ENCODE measurements at places on chromosomes 4 and X.

DNA sequence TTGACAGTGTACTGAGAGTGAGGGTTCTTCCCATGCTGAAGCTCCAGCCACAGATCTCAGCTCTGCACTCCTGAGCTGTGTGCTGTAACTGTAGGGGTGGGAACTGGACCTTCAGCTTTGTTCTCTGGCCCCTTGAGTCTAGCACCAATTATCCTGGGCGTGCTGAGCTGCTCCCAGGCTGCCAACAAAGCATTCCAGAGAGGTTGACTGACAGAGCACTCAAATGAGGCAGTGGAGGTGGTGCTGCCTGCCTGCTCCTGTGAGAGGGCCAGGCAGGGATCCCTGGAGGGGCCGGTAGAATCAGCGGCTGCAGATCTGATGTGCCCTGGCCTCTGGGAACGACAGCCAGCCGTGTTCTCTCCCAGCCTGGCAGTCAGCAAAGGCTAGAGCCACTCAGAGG, 375.7 kb upstream of the AADAT start:
- no peak for DNase-seq

- peak; percentile 40 for DNase-seq
Observed at GRCh38 chr4:164224871-164225270, 529.1 kb upstream of the SMIM31 start.

- DNase-seq, result peak; percentile 17
Observed at GRCh38 chr4:128574706-128575105, 234.8 kb upstream of the JADE1 start.

DNA sequence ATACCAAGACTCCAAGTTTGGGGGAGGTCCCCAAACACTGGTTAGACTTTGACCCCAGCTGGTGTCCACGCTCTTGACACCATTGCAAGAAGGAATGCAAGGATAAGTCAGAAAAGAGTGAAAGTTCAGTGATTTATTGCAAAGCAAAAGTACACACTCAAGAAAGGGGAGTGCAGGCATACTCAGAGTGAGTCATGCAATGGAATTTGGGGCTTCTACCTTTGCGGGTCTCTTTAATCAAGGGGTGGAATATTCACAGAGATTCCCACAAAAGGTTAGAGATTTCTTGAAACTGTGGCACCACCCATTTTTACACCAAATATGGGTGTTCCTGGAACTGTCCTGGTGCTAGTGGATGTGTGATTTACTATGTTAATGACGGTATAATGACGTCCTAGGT, 5.2 kb upstream of the SMIM10L2A start:
- no peak for DNase-seq

- no peak for DNase-seq
Observed at GRCh38 chr4:68390205-68390935, 40.5 kb upstream of the YTHDC1 start.

DNA sequence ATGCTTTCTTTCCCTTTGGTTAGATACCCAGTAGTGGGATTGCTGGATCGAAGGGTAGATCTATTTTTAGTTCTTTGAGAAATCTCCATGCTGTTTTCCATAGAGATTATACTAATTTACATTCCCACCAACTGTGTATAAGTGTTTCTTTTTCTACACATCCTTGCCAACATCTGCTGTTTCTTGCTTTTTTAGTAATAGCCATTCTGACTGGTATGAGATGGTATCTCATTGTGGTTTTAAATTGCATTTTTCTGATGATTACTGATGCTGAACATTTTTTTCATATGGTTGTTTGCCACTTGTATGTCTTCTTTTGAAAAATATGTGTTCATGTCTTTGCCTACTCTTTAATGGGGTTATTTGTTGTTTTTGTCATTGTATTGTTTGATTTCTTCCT, 6.6 kb upstream of the AGA start:
- no peak for DNase-seq

DNA sequence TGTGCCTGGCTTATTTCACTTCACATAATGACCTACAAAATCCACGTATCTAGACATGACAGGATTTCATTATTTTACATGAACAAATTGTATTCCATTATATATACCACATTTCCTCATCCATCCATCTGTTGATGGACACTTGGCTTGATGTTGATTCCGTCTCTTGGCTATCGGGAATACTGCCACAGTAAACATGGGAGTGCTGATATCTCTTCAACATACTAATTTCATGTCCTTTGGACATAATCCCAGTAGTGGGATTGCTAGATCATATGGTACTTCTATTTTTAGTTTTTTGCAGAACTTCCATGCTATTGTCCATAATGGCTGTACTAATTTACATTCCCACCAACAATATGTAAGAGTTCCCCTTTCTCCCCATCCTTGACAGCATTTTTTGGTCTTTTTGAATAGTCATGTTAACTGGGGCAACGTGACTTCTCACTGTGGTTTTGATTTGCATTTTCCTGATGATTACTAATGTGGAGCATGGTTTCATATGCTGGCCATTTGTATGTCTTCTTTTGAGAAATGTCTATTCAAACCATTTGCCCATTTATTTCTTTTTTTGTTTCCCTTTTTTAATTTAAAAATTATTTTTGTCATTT, 68.9 kb downstream of the HTRA3 start:
- DNase-seq, result no peak

- no peak for DNase-seq
Observed at GRCh38 chrX:151184705-151185104, 8.3 kb downstream of the GPR50 start.

GRCh38 chr4:85703096-85703495, 228.1 kb downstream of the ARHGAP24 start:
- DNase-seq, result no peak

GRCh38 chrX:1442724-1443367, 9.9 kb downstream of the ASMTL start:
- no peak for DNase-seq

DNA sequence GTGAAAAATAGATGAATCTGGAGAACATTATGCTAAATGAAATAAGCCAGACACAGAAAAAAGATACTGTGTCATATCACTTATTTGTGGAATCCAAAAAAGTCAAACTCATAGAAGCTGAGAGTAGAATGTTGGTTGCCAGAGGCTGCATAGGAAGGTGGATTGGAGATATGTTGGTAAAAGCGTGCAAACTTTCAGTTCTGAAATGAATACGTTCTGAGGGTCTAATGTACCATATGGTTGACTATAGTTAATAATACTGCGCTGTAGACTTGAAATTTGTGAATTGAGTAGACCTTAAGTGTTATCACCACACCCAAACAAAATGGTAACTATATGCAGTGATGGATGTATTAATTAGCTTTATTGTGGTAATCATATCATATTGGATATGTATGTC, 45.0 kb upstream of the UPRT start:
- no peak for DNase-seq

DNA sequence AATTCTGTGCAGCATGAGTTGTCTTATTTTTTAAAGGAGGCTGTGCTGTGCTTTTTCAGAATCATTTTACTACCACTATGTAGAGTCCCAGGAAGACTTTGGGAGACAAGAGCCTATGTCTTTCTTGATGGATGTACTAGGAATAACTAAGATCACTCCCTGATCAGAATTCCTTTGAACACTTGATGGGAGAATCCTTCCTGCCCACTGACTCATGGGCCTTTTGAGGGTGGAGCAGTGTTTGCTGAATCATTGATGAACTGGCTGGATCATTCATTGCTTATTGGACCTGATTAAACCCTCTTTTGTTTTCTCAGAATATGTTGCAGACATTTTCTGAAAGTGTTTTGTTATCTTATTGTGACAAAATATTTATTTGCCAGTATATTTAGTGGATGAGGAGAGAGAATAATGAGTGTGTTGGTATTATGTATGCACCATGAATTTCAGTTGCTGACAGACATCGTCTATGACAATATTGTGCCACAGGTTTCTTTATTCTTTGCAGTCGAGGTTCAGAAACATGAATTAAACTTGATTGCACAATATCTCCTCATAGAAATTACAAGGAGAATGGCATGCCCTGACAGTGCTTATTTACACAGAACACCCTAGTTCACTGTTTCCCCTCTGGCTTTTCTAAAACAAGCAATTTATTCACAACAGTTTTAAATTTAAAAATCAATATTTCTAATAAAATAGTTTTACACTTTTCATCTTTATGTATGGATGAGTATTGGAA, 36.3 kb downstream of the POU4F2 start:
- no peak for DNase-seq

DNA sequence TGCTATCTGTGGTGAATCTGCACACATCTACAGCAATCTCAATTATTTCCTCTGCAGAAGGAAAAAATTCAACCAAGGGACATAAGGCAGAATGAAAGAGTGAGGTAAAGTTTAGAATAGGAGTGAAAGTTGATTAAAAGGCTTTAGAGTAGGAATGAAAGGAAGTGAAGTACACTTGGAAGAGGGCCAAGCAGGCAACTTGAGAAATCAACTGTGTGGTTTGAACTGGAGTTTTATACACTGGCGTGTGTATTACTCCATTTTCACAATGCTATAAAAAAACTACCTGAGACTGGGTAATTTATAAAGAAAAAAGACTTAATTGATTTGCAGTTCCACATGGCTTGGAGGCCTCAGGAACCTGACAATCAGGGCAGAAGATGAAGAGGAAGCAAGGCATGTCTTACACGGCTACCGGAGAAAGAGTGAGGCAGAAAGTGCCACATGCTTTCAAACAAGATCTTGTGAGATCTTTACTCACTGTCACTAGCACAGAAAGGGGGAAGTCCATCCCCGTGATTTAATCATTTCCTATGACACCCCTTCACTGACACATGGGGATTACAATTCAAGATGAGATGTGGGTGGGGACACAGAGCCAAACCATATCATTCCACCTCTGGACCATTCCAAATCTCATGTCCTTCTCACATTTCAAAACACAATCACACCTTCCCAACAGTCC, 234.8 kb downstream of the IL15 start:
- DNase-seq, result no peak

- peak; percentile 61 for DNase-seq
Observed at GRCh38 chr4:627347-628125, 2.2 kb downstream of the PDE6B start.

GRCh38 chr4:74294681-74295080, 13.6 kb upstream of the EPGN start:
- no peak for DNase-seq

DNA sequence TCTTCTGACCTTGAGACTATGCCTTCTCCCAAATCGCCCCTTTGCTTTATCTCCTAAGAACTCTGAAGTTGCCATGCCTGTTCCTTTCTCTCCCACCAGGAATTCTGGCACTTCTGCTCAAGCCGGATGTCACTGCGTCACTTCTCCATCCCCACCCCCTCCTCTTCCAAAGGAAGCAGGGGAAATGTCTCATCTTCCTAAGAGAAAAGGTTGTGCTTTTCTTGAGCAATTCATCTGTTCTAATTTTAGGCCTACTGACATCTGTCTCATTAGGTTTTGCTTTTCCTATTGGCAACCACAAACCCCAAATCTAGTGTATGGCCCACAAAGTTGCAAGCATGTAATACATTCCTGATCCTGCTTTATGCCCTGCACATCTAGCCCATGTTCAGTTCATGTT, 163.1 kb upstream of the PLAC1 start:
- DNase-seq, result no peak

DNA sequence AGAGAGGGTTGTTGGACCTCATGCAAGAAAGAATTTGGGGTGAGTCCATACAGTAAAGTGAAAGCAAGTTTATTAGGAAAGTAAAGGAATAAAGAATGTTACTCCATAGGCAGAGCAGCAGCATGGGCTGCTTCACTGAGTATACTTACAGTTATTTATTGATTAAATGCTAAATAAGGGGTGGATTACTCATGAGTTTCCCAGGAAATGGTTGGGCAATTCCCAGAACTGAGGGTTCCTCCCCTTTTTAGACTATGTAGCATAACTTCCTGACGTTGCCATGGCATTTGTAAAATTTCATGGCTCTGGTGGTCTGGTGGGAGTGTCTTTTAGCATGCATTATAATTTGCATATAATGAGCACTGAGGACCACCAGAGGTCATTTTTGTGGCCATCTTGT, 16.7 kb downstream of the PPP4R3C start:
- DNase-seq, result no peak

DNA sequence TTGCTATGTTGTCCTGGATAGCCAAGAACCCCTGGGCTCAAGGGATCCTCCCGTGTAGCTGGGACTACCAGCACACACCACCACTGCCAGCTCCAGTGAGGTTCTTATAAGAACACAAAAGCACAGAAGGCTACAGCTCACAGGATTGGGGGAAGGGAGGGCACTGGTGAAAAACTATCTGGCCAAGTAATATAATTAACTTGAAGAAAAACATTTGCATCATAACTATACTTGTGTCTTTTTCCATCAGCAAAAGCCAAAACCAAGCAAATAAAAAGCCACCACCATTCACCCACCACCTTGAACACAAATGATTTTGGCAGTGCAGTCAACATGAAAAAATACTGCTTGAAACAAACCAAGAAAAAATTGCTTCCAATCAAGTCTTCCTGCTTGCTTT, 188.2 kb downstream of the MAML3 start:
- DNase-seq, result peak; percentile 41

DNA sequence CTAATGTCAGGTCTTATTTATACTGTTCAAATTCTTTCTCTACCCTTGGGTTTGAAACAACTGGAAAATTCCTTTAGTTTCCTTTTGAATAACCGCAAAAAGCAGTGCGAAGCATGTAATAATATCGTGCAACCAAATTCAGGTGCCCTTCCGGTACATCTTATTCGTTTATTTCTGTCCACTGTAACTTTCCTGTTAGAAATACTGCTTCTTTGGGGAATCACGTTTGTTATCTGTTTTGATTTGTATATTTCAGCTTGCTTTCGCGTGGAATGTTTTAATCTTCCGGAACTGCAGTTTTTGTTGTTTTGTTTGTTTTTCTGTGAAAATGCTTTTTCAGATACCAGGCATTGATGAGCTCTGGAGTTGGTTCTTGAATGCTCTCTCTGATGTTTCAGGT, 85.7 kb upstream of the HPRT1 start:
- peak; percentile 10 for DNase-seq

GRCh38 chrX:53711436-53711835, 24.9 kb upstream of the HUWE1 start:
- DNase-seq, result no peak

- DNase-seq, result no peak
Observed at GRCh38 chrX:18761750-18762149, 54.3 kb downstream of the PPEF1 start.

GRCh38 chr4:174217273-174218126, 66.0 kb downstream of the FBXO8 start:
- peak; percentile 43 for DNase-seq

Measured in brain (organoid and tissue), 16 donors.